ENCODE measurements at places on chromosomes 2 and 18.

GRCh38 chr2:85310330-85310729 lies 17.5 kb downstream of the TGOLN2 start:
- DNase-seq = no peak

GRCh38 chr2:17851731-17852585 lies 26.5 kb upstream of the KCNS3 start:
- DNase-seq = peak; percentile 32

DNA sequence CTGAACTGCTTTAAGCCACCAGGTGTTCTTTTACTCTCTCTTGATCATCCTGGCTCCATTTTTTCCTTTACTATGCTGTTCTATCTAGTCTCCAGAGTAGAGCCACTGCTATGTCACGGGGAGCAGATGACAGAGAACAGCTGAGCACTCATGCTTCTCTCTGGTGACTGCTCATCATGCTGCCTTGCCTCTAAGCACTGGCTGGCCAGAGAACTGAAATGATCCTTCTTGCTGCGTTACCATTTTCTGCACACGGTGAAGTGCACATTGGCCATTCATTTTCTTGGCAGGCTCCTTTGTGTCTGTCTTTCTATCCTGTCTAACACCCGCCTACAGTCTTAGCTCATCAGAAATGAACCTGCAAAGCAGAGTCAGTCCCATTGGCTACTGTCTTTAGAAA lies 86.0 kb downstream of the KCTD1 start:
- DNase-seq = no peak

GRCh38 chr2:10469301-10469700 lies 21.2 kb upstream of the ODC1 start:
- DNase-seq = no peak

DNA sequence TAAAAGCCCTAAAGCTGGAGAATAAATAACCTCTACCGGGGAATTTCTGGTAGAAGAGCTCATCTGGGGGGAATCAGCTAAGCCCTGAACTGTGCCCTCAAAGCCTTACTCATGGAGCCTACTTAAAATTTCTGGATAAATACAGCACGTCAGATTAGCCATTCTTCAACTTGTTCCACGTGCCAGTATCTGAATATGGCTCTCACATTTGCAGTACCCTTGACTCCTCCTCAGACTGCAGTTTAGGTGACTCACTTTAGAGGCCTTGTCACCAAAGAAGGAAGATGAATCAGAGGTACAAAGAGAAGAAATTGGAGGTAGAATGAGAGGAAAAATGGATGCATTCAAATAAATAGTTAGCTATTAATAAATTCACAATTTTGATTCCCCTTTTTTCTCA lies 34.6 kb upstream of the POTEC start:
- no peak for DNase-seq

DNA sequence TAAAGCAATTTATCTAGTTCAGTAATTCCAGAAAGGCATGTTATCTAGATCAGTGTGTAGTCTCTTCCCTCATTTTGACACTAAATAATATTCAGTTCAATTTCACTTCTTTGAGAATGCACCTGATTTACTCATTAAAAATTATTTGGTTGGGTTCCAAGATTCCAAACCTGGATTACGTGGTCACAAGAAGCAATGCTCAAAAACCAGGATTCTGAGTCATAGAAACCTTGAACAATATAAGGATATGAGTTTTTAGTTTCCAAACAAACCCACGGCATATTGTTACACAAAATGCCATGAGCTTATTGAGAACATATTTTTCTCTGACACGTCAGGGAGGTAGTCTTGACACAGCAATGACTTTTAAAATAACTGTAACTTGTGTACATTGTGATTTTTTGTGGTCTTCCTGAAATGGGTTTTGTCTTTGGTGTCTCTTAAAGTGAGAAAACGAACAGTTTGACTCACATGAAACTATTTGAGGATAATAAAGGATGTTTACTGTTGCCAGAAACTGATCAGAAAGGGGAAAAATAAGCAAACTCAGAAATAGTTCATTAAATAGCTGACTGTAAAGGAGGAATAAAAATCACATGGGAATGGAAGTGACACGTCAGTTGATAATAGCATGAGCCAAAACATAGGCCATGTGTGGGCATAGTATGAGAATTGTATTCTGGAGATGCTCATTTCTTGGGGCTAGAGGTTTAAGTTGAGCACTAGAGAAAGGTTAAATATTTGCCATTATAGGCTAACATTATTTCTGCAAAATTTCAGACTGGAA lies 617.7 kb upstream of the CDH2 start:
- no peak for DNase-seq
